ENCODE measurements at places on chromosomes 2 and 18.
A peak's percentile ranks its signal among the peaks of the same experiment; 100 is the strongest.

- no peak for DNase-seq
Measured at GRCh38 chr2:12766421-12766879, 49.7 kb downstream of the TRIB2 start.

DNA sequence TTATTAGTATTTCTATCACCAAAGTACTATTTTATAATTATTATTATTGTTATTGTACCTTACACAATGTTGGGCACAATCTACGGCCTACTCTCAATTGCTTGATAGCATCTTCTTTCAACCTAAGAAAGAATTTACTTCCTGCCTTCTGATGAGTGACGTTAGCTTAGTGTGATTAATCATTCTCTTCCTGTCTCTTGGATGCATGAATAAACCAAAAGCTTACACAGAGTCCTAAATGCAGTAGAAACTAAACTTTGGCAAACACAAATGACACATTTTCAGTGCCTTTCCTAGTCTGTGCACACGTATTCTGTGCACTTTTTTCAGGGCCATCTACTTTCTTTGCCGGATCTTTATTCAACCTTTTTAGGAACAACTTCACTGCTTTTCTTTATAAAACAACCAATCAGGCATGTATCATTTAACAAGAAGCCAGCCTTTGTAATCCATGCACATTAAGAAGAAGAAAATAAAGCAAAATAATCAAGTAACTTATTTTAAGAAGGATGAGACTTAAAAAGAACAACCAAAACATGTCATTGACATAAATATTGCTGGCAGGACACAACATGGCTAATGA lies 19.1 kb downstream of the TRAK2 start:
- DNase-seq, result no peak

GRCh38 chr18:21191596-21192307 lies 50.3 kb upstream of the GREB1L start:
- DNase-seq, result peak; percentile 74

DNA sequence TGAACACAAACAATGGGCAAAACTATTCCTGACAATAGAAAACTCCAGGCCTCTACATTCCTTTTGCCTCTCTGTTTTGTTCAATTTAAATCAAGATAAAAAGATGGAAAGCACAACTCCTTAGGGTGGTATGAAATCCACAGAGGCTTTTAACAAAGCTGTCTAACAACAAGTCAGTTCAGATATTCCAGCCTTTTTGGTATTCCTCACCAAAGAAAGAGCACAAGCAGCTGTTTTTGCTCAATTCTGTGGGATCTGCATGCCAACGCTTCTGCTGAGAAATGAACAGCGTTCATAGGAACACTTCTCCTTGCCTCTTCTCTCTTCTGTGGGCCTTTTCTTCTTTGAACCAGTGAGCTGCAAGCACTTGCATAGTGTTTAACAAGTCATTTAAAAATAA lies 411.6 kb upstream of the TCF4 start:
- DNase-seq, result no peak

- DNase-seq, result peak; percentile 60
Measured at GRCh38 chr2:211035548-211036185, 479.3 kb downstream of the CPS1 start.

DNA sequence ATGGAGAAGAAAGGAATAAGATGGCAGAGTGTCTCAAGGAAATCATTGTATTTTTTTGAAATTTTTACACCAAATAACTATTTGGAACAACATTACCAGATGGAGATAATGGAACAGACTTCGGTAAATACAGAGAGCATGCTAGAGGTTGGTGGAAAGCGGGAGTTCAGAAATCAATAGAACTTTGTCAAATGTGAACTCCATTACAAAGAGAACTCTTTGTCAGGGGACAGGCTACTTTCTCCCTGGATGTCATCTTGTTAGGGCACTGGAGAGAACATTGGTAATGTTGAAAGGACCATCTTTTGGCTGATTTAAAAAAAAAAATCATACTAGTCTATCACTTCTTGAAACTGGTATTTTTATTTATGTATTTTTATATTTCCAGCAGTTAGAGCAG lies 30.8 kb downstream of the DCC start:
- DNase-seq, result no peak

DNA sequence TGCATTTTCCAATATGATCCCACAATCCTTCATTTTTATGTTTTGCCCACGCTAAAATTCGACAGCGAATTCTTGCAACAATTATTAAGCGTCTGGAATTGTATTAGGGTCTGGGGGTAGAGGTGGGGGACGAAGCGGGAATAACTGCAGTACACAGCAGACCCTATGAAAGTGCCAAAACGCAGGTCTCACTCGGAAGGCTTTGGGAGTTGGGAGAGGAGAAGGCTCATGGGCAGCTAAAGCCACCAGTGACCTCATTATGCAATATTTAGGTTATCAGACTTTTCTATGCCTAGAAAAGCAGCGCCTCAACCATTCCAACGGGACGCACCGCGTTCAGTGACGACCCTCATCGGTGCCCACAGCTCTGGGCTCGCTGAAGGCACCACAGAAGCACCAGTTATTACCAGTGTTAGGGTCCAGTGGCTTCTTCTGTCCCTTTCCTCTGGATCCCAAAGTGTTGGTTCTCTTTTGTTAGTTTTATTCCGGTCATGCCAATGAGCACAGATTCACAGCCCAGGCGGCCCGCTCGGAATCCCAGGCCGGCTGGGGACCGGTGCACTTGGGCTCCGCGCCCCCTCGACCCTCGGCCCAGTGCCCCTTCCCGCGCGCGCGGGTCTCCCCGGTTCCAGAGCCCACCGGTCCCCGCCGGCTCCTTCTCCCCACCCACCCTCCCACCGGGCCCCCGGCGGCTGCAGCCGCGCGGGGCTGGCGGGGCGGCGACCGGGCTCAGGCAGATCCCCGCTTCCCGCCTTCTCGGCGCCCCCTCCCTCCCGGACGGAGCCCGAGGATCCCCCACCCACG lies 737 bp upstream of the MAPK4 start:
- no peak for DNase-seq

GRCh38 chr18:13258921-13259320 lies 40.4 kb downstream of the LDLRAD4 start:
- DNase-seq, result no peak
